ENCODE measurements at places on chromosomes 1 and 21. TPM values are rescaled to one million over a fixed set of nuclear protein-coding genes. Genes with fewer than 3 reads are reported as not detected.

Gene PCAT6
- total RNA-seq: not detected

DNA sequence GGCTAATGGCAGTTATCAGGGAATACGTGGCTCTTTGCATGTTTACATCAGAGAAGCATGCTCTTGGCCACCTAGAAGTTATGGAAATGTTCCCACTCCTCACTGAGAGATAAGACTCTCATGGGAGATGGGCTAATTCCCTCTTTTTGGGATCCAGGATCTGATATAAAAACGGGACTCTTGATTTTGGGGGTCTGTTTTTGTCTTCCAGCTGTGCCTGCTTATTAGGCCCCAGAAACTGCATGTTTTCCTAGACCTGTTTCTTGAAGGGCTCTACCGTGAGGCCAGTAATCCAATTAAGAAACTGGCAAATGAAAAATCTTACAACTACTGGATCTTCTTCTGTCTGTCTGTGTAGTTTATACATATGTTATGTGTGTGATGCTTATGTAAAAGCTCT is 47.0 kb upstream of the PTCH2 start:
- no peak for DNase-seq

GRCh38 chr21:41834252-41834925 is 44.8 kb downstream of the PRDM15 start:
- no peak for DNase-seq

- DNase-seq: no peak
Measured at GRCh38 chr21:41359286-41359685, 2.5 kb upstream of the MX2 start.
